Kidney tubule cell (primary cell): ENCODE measurements at places on chromosomes 4 and X.

DNA sequence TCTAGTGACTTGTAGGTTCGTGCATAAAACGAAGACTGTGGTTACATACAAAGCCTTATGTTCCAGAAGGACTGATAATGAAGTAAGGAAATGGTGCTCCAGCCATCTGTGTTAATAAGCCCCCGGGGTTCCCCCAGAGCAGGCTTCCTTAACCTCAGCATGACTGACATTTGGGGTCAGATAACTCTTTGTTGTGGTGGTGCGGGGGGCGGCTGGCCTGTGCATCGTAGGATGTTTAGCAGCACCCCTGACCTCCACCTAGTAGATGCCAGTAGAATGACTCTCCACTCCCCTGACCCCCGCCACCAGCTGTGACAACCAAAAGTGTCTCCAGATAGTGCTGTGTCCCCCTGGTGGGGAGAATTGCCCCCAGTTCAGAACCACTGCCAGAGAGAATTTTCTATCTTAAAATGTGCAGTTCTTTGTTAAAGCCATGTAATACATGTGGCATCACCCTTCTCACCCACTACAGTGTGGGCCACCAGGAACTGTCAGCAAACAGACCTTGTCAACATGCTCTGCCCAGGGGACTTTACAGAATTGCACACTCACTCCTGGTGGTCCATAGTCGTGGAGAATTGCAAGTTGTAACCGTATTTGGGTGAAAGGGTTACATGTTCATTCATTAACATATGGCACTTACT, 7.5 kb downstream of the SH3KBP1 start:
- no peak for DNase-seq

DNA sequence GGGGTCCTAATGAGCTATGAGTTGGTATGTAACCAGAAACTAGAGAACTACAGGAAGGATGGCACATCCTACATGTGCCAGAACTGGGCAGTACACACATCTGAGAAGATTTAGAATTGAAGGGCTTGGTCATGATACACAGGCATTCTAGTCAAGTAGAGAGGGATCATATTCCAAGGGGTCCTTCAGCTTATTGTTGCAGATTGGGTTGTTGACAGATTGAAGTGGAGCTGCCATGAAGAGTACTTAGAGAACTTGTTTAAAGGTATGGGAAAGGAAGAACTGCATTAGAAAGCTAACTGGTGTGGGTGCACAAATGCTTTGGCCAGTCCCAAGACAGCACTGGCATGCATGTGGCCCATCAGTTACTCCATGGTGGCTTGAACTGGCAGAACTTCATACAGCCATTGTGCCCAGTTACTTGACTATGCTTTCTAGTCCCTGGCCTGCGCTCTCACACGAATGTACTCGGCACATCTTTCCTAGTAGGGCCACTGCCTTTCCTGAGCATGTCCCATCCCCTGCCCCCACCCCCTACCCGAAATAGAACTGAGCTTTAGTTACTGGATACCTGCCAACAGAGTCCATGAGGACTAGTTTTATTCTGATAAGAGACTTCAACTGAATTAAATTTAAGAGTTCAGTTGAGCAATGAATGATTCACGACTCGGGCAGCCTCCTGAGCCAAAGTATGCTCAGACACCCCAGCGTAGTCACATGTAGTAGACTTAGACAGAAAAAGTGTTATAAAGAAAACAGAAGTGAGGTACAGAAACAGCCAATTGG, 64.0 kb downstream of the CCNG2 start:
- DNase-seq = no peak

GRCh38 chr4:141413366-141413765, 192.7 kb downstream of the ZNF330 start:
- DNase-seq = no peak

DNA sequence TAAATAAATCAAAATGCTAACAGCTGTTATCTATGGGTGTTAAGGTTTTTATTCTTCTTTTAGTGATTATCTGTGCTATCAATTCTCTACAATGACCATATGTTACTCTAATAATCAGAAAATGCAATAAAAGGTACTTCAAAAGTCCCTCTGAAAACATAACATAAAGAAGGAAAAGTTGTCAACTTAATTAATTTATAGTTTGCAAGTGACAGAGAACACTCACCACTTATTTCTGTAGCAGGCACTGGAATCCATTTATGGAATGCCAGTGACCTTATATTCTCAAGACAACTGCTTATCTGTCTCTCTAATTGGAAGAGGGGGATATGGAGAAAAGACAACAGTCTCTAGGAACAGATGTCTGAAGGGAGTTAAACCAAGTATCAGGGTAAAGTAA, 25.6 kb upstream of the PLS3 start:
- no peak for DNase-seq

- no peak for DNase-seq
Measured at GRCh38 chrX:78957768-78958130, 12.6 kb downstream of the P2RY10 start.

GRCh38 chr4:169115897-169116254, 105.8 kb upstream of the CBR4 start:
- DNase-seq = peak; percentile 99

DNA sequence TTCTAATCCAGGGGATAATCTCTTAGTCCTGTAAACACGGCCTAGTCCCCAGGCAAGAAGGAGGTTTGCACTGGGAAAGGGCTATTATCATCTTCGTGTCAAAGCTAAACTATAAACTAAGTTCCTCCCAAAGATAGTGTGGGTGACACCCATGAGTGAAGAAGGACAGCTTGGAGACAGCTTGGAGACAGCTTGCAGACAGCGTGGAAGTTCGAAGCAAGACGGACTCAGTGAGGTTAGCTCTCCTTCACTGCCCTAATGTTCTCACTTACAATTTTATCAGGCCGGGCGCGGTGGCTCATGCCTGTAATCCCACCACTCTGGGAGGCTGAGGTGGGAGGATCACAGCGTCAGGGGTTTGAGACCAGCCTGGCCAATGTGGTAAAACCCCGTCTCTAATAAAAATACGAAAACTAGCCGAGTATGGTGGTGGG, 19.2 kb upstream of the PLCXD1 start:
- DNase-seq = no peak
